ENCODE measurements at places on chromosomes 12 and 14. TPM values are rescaled to one million over a fixed set of nuclear protein-coding genes. Genes with fewer than 3 reads are reported as not detected.

Gene IL31
- not detected for total RNA-seq

Gene C12orf54
- not detected for total RNA-seq

Gene SLC6A12
- not detected for total RNA-seq

Gene BMP4
- total RNA-seq, result 2.5 TPM

Gene SERPINA5
- 0.06 TPM for total RNA-seq

Gene PRH2
- 1.0 TPM for total RNA-seq

Gene AKAP6
- total RNA-seq, result 2.7 TPM

Gene PCED1B
- total RNA-seq, result 0.80 TPM

Gene RAPGEF3
- 1.8 TPM for total RNA-seq

Gene TMEM260
- 13.9 TPM for total RNA-seq

Gene GARIN6
- not detected for total RNA-seq

Gene TPH2
- not detected for total RNA-seq

Gene EML1
- total RNA-seq, result 27.8 TPM

Gene CCDC184
- total RNA-seq, result 0.26 TPM

Gene TMEM132C
- not detected for total RNA-seq

Gene LALBA
- total RNA-seq, result not detected

Gene TCL1A
- total RNA-seq, result not detected

Gene GALNT8
- total RNA-seq, result not detected

Gene SERPINA10
- total RNA-seq, result not detected

Gene CLMN
- 3.6 TPM for total RNA-seq

Gene PLCZ1
- not detected for total RNA-seq

Gene LRP10
- total RNA-seq, result 86.0 TPM

Gene FOXN4
- not detected for total RNA-seq

Gene KLHL28
- total RNA-seq, result 4.5 TPM

Gene PTHLH
- total RNA-seq, result 0.63 TPM

Gene ABCD2
- 0.06 TPM for total RNA-seq

Gene KRT79
- total RNA-seq, result not detected

Gene GPR135
- total RNA-seq, result 2.5 TPM

Gene ATP2B1
- total RNA-seq, result 521 TPM

Gene FOXG1
- not detected for total RNA-seq

Gene PIWIL1
- not detected for total RNA-seq

Gene ABHD4
- 9.8 TPM for total RNA-seq

Gene OASL
- total RNA-seq, result 4.3 TPM

Gene NANOG
- total RNA-seq, result not detected
